ENCODE measurements at places on chromosomes 12 and 14.

- DNase-seq, result no peak
Measured at GRCh38 chr14:58469309-58469708, 41.8 kb downstream of the KIAA0586 start.

- no peak for DNase-seq
Measured at GRCh38 chr14:55427439-55427838, 13.0 kb downstream of the TBPL2 start.

GRCh38 chr14:99803803-99804202 lies 10.6 kb downstream of the EML1 start:
- no peak for DNase-seq

- DNase-seq, result no peak
Measured at GRCh38 chr12:97250483-97250882, 212.1 kb upstream of the RMST start.

DNA sequence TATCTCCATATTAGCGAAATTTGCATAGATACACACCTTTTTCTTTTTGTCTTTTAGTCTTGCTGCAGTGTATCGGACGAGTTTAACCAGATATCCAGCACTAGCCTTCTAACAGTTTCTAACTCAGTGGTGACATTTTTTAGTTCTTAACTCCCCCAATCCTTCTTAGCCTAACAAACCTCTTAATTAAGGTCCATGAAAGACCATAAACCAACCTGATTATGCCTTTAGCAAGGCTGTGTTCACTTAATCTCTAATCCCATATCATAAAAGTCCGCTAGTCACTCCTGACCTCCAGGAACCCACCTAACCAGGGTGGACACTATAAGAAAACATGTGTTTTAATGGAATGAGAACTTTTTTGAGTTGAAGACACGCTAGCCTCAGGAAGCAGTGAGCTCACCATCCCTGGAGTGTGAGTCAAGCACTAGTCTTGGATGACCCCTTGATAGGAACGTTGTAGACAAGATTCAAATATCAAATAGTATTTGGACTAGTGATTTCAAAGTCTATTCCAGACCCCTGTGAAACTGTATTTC lies 9.5 kb downstream of the CDKN1B start:
- DNase-seq, result no peak

DNA sequence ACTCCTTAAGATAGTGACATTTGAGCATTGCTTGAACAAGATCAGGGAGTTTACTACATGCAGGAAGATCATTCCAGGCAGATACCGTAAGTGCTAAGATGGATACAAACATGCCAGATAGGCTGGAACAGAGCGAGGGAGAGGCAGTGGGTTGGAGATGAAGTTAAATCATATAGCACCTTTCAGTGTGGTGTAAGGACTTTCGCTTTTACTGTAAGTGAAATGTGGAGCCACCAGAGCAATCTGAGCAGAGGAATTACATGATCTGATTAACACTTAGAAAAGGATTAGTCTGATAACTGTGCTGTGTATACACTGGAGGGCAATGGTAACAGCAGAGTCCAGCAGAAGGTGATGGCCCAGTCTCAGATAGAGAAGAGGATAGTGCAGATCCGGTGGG lies 163.0 kb upstream of the SSTR1 start:
- DNase-seq, result no peak

DNA sequence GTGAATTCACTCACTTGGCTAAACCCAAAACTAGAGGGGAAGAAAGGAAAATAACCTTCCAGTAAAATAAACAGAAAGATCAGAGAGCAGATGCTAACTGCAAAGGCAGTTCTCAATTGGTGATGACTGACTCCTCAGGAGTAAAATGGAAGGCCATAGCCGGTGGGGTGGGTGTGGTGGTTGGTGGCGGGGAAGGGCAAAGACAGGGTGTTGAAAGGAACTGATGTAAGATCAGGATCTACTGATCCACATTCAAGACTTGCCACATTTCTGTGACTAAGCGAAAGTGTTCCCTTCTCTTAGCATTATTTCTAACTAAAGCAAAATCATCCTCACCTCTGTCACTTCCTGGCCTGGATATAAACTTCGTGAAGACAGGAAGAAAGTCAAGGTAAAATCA lies 26.3 kb upstream of the TC2N start:
- no peak for DNase-seq

- no peak for DNase-seq
Measured at GRCh38 chr14:103520269-103520656, 2.4 kb downstream of the CKB start.

GRCh38 chr14:96874127-96874526 lies 76.9 kb downstream of the VRK1 start:
- no peak for DNase-seq

- no peak for DNase-seq
Measured at GRCh38 chr14:68112442-68112841, 292.9 kb downstream of the RAD51B start.

GRCh38 chr14:58307597-58308316 lies 9.4 kb downstream of the ARID4A start:
- DNase-seq, result no peak

GRCh38 chr12:111277570-111277969 lies 91.3 kb downstream of the PHETA1 start:
- DNase-seq, result no peak

DNA sequence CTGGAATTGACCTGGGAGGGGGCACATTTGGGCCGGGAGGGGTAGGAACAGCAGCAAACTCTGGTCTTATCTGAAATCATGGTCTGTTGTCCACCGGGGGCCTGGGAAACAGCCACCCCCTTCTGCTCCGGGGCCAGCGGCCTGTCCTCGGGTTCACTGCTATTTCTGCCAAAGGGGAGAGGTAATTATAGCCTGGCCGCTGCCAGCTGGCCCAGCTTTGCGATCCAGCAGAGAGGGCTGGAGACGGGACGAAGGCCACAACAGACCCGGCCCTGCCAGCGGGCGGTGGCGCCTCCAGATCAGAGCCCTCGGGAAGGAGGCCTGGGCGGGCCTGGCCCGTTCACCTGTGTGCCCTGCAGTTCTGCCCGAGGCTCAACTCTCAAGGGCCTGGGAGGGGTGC lies at the start of gene C14orf180:
C14orf180 (plus strand) TSS at position 258 of the 400 bp plus-strand sequence. CDS start 6,667 bp downstream, outside the sequence.
- DNase-seq, result peak; percentile 66

Measured in iPS-NIHi11 (cell line).